Stimulated activated CD8-positive, alpha-beta memory T cell treated with anti-CD3 and anti-CD28 coated beads, Interleukin-7, amount 100 ng/mL, for 24 hours (primary cell): ENCODE measurements at places on chromosomes 1 and 21.

DNA sequence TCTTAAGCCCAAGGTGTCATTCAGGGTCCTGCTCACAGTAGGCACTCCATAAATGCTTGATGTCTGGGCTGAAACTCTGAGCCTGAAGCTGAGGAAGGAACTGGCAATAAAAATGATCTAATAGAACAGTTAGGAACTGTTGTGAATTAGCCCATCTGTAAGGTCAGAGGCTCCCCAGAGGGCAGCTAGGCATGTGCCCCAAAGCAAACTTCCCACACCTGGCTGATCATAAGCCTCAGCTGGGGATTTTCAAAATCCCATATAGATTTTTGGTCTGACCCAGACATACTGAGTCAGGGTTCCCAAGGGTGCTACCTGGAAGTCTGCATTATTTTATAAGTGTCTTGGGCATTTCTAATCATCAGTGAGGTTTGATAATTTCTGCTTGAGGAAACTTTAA is 309.4 kb upstream of the PROX1 start:
- DNase-seq, result no peak

DNA sequence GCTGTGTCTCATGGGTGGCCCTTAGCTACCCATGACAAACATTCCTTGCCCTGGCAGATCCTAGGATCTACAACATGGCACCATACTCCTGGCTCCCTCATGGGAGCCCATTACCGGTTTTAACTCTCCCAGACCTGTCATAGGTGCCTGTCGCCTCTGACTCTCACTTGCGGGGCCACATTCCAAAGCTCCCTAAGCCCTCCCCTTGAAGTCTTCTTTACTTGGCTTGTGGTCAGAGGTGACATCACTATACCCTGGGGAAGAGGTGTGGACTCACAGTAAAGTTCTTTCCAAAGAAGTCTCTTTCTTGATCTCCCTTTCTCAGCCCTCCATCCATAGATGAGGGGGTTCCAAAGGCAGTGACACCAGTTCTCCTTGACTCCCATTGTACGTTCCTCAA is 5.4 kb upstream of the SLAMF9 start:
- DNase-seq, result no peak

GRCh38 chr1:220528679-220529501 is 954 bp downstream of the MARK1 start:
- DNase-seq, result no peak

DNA sequence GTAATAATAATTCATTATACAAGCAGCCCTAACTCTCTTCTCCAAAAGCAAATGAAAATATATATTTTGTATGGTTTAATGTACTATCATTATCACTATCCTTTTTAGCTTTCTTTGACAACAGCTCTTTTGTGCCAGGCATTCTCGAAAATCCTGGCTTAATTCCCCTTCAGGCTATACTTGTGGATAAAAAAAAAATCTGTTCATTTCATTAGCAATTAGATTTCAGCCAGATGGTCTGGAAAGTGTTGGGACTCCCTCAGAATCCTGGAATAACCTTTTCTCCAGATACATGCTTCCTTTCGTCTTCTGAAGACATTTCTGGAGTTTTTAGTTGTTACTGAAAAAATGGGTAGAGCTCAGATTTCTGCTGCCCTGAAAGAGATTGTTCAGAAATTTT is 83.4 kb upstream of the PLPPR4 start:
- DNase-seq, result no peak

DNA sequence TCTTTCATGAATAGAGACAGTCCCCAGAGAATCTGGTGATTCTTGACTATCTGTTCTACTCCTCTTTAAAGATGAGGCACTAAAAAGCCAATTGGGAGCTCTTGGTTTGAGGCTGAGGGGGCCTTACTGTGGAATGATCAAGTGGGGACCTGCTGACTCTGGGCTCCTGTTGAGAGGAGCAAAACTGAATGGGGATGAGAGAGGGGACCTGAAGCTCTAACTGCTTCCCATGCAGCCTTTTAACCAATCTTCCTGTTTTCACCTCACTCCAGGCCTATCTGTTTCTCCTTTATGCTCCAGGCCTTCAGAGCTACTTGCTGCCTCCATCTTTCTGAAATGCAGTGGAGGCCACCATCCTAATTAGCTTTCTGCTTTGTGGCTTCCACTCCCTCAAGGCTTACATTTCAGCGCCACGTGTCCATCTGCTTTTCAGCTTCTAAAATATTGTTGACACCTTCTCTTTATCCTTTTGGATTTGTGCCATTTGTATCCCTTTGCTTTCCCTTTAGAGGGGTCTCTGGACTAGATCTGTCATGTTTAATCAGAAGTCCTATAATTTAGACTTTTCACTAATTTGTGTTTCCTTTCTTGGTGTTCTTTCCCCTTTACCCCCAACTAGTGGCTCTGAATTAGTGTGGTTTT is 145.7 kb downstream of the DHRS3 start:
- no peak for DNase-seq

DNA sequence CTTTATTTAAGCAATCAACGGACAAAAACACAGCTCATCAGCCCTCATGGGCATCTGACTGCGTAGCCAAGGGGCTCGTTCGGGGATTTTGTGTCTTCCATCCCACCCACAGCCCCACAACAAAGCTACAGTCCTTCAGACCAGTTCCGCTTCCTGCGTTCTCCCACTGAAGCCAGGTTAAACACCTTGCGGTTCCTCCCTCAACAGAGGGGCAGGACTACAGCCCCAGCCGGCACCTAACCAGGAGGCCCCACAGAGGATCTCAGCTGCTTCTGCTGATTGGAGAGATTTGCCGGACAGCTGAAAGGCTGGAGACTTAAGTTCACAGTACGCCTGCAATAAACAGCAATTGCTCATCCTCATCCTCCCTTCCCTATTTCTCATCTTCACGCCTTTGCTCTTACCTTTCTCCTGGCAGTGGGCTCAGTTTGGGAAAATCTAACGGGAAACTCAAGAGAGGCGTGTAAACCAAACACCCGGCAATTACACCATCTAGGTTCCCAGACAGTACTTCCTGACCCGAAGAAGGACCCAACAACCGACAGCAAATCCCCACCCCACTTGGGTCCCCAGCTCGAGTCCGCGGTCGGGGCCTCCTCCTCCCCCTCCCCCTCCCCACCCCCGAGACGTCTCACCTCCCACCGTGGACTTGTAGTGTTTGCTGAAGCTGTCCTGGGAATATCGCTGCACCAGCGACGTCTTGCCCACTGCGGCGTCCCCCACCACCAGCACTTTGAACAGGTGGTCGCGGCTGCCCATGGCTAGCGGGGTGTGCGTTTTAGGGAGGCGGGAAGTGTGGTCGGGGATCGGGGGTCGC is 876 bp downstream of the RAB29 start:
- DNase-seq, result no peak

GRCh38 chr1:92862605-92863004 is 30.8 kb downstream of the RPL5 start:
- no peak for DNase-seq

GRCh38 chr1:93964777-93965200 is 55.6 kb upstream of the GCLM start:
- no peak for DNase-seq

DNA sequence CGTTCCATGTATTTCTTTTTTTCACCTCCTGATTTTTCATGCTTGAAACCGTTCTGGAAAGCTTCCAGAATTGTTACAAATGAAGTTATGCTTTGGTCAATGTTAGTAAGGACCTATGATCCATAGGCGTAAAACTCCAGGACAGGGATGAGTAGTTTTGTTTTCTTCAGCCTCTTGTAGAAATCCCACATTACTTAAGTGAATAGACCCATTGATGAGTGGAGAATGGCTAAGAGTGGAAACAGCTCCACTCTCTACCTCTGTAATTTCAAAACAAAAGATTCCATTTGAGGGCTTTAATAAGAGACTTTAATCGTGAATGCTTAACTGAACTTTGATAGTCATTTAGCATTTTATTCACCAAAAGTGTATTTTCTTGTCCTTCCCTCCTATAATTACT is 3.0 kb upstream of the TGFB2 start:
- no peak for DNase-seq

- no peak for DNase-seq
Measured at GRCh38 chr1:231973830-231974229, 347.2 kb downstream of the DISC1 start.

DNA sequence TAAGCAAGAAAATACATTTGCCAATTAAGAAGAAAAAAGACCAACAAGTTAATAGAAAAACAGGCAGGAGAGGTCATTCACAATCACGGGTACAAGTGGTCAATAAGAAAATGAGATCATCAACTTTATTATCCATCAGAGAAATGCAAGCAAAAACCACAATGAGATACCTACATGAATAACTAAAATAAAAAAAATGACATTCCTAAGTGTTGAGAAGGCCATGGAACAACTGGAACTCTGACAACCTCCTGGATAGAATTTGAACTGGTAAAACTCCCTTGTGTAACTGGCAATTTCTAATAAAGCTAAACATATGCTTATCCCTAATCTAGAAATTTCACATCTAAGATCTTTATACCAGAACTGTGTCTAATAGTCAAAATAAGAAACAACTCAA is 135.4 kb upstream of the BACE2 start:
- DNase-seq, result no peak

GRCh38 chr1:1430114-1430982 is 5.1 kb upstream of the VWA1 start:
- DNase-seq, result no peak

DNA sequence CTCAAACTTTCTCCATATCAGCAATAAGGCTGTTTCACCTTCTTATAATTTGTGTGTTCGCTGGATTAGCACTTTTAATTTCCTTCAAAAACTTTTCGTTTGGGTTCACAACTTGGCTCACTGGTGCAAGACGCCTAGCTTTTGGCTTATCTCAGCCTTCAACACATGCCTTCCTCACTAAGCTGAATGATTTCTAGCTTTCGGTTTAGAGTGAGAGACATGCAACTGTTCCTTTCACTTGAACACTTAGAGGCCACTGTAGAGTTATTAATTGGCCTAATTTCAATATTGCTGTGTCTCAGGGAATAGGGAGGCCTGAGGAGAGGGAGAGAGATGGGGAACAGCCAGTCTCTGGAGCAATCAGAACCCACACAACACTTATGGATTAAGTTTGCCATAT is 41.2 kb upstream of the IFNLR1 start:
- no peak for DNase-seq

DNA sequence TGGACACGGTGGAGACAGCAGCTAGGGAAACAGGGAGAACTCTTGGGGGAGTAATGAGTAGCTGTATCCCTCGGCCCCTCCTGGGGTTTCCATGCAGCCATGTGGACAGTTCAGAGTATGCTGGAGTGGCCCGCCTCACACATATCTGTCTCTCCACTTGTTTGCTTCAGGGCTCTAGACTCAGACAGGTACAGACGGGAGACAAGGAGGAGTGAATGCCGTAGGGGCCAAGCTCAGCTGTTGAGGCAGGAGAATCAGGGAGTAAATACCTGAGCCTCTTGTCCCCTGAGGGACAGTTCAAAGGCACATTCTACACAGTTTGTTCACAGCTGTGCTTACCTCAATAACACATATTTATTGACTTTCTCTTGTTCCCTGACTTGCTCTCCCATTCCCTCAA is 7.7 kb upstream of the PTGFRN start:
- DNase-seq, result no peak

DNA sequence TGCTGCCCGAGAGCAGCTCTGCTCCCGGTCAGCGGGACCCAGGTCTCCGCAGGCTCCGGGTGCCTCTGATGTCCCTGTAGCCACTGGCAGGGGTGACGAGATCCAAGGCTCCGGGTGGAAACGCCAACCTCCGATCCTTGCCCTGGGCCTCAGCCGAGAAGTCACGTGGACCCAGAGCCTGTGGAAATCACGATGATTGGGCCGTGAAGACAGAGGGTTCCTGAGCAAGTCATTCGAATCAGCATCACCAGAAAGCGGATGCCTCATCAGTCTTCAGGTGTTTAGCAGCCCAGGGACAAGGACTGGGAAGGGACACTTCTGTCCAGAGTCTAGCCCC is 12.5 kb downstream of the LRRC3 start:
- DNase-seq, result no peak

DNA sequence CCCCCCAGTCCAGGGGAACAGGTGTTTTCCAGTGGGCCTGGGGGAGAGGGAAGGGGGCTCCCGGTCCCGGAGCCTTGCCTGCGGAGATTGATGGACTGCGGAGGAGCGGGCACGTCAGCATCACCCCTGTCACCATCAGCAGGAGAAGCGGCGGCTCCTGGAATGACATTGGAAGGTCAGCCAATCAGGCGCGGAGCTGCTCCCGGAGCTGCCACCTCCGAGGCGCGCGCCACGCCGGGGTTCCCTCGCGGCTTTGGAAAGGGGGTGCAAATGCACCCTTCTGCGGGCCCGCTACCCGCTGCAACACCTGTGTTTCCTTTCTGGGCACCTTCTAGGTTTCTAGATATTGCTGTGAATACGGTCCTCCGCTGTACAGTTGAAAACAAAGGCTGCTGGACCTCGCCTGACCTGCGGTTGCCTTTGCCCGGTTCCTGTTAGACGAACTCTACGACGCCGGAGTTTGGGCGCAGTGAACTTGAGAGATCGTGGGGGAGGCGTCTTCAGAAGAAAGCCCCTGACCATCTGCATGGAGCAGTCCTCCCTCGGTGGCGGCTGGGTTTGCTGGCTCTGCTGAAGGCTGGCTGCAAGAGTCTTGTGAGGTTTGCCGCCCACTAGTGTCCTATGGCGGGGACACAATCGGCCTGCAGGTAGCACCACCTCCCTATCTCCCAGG is 5.3 kb downstream of the DSCAM start:
- no peak for DNase-seq

GRCh38 chr1:2192031-2192995 is 2.3 kb downstream of the FAAP20 start:
- DNase-seq, result no peak

GRCh38 chr1:85596947-85597346 is 16.4 kb downstream of the CCN1 start:
- no peak for DNase-seq

GRCh38 chr1:172894349-172895049 is 156.2 kb downstream of the TNFSF18 start:
- no peak for DNase-seq

DNA sequence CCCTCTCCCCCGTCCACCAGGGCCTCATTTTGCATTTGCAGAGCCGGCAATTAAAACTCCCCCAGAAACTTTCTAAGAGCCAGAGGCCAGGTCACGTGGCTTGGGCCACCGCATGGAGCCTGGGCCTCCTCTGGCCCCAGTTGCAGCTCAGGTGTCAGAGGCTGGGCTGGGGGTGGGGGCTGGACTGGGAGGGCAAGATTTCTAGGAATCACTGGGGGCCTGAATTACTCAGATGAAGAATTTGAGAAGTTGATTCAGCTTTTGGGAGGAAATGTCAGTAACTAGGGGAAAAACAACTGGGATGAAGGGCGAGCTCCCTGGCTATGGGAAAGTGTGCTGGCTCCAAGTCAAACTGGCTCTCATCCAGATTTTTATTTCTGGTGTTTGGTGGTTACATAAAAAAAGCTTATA is 151.0 kb downstream of the CDC7 start:
- DNase-seq, result no peak

- DNase-seq, result no peak
Measured at GRCh38 chr1:92803140-92803887, 18.4 kb upstream of the EVI5 start.

GRCh38 chr1:35431173-35431599 is 126.0 kb downstream of the KIAA0319L start:
- DNase-seq, result no peak

DNA sequence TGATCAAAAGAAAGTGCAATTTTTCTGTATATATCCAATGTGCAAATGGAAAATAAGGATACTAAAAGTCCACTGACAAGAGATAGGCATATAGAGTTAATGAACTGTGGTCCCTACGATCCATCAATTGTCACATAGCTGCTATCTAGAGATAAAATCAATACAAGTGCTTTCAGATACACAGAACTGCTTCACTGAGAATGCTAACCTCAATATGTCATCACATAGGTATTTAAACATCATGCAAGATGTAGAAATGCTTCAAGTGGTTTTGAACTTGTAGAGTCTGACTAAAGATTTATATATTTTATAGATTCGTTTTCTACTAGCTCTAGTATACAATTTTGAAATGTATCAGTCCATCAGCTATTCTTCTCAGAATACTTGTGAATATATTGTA is 1604.7 kb downstream of the PLA2G4A start:
- no peak for DNase-seq
